AG04450 (cell line): ENCODE measurements at places on chromosomes 4 and X.

GRCh38 chrX:151030845-151031244 is 47.7 kb downstream of the HMGB3 start:
- DNase-seq = no peak

GRCh38 chrX:31224381-31225012 is 152.7 kb upstream of the FTHL17 start:
- no peak for DNase-seq

DNA sequence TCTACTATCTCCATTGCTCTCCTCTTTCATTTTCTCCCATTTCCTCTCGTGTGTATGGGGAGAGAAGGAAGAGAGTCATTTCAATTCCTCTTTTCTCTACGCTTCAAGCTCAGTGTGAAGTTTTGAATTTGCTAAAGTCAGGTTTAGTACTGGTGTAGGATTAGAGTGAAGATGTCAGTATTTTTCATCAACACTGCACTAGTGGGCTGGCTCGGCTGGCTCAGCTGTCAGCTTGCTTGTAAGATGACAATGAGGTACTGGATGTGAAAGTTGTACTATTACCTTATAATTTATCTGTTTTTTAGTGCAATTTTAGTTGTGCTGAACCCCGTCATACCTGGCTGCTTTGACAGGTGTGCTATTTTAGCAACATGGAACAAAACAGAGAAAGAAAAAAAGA is 2.1 kb upstream of the SH2D1A start:
- no peak for DNase-seq

- DNase-seq = peak; percentile 77
Measured at GRCh38 chr4:119525005-119525749, 103.4 kb downstream of the PDE5A start.

GRCh38 chr4:83561381-83561780 is 25.5 kb downstream of the GPAT3 start:
- no peak for DNase-seq

GRCh38 chr4:125641611-125642010 is 326.9 kb downstream of the FAT4 start:
- DNase-seq = no peak

DNA sequence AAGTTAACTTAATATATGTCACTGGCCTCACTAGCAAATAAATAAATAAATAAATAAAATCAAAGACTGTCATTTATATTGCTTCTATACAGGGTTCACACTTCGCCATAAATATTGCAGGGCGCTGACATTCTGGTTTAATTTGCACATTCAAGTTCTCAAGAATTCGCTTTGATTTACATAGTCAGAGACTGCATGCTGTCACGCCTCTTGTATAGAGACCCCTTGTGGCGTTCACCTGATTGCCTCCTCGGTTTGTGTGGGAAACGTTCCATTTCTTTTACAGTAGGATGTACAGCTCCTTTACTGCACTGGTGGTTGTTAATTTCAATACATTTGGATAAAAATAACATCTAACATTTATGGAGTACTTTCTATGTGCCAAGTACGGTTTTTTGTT is 71.3 kb upstream of the ADGRG2 start:
- no peak for DNase-seq

- no peak for DNase-seq
Measured at GRCh38 chr4:26912069-26912468, 51.4 kb downstream of the STIM2 start.

DNA sequence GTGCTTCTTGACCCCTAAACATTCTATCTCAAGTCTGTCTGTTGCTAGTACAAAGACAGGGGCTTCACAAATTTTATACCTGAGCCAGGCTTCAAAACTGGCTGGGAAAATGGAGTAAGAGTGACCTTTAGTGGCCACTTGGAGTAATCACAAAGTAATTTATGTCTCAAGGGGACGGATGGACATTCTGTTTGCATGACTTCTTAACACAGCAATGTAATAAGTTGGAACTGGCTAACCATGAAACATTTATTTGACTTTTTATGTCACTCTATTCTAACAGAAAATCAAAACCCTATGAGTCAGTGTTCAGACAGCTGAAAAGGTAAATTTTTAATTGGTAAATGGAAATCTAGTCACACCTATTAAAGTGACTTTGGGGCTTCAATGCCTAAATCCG is 600.6 kb downstream of the ANKRD50 start:
- DNase-seq = peak; percentile 49

DNA sequence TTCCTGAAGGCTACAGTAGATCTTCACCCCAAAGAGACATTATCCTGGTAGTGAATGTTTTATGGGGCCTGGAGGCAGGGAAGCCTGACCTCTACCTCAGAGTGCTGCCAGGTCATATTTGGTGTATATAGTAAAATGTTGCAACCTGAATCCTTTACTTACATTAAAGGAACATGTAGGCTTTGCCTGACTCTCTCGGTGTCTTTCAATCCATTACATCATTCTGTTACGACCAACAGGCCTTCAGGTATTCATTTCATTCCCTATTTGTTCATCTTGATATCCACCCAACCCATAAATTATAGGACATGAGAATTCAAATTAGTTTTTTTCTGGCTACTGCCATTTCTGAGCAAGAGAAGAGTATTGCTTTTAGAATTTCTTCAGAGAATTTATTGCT is 116.5 kb downstream of the CFAP299 start:
- no peak for DNase-seq

DNA sequence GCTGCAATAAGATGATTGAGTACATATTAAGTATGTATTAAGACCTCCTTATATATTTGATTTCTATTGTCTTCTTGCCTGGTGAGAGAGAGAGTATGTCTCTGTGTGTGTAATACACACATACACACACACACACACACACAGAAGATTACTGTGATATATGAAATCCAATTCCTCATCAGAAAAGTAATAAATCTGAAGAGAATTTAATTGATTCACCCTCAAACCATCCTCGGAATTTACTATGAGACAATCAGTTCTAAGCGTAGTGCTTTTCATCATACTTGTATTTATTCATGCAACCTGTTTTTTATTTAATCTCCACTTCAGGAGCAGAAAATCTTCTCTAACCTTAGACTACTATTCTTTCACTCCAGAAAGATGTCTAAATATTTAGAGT is 62.3 kb upstream of the TLL1 start:
- DNase-seq = no peak

DNA sequence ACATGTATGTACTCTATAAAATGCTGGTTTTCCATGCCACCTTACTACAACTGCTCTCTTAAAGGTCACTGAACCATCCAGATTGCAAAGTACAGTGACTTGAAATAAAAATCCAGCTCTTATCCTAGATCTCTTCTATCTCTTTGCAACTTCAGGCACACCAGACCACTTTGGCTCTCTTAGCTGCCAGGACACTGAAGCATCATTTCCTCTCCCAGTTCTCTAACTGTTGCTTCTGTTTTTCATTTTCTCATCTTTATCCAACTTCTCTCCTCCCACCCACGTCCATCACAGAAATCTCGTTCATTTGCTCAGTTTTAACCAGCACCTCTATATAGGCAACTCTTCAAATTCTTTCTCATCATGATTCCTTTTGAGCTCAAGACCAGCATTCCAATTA is 74.3 kb downstream of the METTL14 start:
- DNase-seq = no peak

GRCh38 chr4:118077767-118078105 is 43.5 kb downstream of the NDST3 start:
- DNase-seq = no peak

- DNase-seq = no peak
Measured at GRCh38 chr4:67522230-67522629, 23.1 kb downstream of the CENPC start.

GRCh38 chr4:76341063-76341462 is 34.5 kb downstream of the STBD1 start:
- peak; percentile 8 for DNase-seq

- DNase-seq = no peak
Measured at GRCh38 chrX:128927363-128927762, 595.9 kb downstream of the SMARCA1 start.

GRCh38 chr4:48937033-48937432 is 30.5 kb upstream of the OCIAD2 start:
- no peak for DNase-seq

DNA sequence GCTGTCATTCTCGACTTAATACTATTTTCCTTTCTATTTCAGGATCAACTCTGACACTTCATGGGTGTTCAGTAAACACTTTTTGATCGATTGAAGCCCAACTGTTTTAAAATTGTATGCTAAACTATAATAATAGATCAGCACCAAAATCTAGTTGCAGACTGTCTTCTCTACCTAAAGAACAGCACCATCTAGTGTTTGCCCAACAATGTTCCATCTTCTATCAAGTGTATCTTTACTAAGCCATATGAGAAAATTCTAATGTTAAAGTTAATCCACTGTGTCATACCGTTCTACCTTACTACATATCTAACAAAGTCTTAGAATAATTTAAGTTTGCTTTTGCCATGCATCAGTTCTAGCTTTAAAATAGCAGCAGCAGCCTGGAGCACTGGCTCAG is 113.0 kb upstream of the PRDX4 start:
- DNase-seq = peak; percentile 3

DNA sequence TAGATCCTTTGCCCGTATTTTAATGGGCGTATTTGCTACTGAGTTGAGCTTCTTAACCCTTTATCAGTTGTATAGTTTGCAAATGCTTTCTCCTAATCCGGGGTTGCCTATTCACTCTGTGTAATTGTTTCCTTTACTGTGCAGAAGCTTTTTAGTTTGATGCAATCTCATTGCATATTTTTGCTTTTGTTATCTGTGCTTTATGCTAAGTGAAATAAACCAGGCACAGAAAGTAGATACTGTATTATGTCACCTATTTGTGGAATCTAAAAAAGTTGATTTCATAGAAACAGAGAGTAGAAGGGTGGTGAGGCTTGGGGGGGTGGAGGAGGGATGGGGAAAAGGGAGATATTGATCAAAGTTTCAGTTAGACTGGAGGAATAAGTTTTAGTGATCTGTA is 17.7 kb downstream of the OGT start:
- DNase-seq = no peak

- no peak for DNase-seq
Measured at GRCh38 chr4:167136270-167136669, 98.0 kb downstream of the SPOCK3 start.

- DNase-seq = no peak
Measured at GRCh38 chr4:139171876-139172691, 4.9 kb downstream of the ELF2 start.

DNA sequence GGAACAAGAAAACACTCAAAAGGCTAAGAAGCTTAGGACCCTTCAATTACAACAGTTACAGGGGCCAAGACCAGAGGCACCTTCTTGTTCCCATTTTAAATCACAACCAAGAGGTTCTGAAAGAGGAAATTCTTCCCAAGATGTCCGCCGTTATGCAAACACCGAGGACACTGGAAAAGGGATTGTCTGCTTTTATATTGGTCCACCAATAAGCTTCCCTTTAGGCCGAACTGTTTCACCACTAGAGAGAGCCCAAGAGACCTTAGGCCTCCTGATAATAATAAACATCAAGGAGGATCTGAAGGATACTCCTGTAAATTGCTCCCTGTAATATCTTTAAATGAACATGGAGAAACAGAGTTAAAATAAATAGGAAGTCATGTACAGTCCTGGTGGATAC is 92.6 kb upstream of the NLRP2B start:
- no peak for DNase-seq
